ENCODE measurements at places on chromosomes 5 and 9.

- no peak for DNase-seq
Measured at GRCh38 chr9:27019589-27019988, 14.1 kb upstream of the LRRC19 start.

GRCh38 chr5:31027721-31028120 is 165.8 kb upstream of the CDH6 start:
- DNase-seq: no peak

- no peak for DNase-seq
Measured at GRCh38 chr5:1432296-1432695, 12.9 kb downstream of the SLC6A3 start.

DNA sequence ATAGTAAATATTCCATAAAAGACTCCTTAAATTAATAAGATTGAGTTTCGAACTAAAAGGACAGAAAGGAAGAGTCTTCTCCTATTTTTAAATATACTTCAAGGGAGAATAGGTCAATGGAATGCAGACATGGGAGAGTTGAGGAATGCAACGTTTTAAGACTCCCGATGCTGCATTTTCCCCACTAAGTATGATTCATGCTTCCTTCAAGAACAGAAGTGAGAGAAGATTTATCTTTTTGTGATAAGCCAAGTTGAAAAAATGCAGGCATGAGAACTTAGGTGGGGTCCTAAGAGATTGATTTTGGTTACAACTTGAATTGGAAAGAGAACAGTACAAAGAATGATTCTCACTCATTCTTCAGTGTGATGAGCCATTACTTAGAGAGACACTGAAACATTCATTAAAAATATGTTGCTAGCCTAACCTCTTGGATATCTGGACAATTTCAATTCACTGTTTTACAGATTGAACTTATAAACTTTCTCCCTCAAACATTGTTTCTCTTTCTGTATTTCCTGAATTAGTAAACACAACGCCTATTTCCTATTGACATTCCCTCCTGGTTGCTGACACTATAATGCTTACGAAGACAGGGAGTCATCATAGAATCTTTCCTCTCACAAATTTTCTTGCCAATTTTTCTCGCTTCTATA is 1666.1 kb upstream of the WWC1 start:
- DNase-seq: no peak

GRCh38 chr9:673966-674526 is 167.5 kb upstream of the DMRT1 start:
- no peak for DNase-seq

DNA sequence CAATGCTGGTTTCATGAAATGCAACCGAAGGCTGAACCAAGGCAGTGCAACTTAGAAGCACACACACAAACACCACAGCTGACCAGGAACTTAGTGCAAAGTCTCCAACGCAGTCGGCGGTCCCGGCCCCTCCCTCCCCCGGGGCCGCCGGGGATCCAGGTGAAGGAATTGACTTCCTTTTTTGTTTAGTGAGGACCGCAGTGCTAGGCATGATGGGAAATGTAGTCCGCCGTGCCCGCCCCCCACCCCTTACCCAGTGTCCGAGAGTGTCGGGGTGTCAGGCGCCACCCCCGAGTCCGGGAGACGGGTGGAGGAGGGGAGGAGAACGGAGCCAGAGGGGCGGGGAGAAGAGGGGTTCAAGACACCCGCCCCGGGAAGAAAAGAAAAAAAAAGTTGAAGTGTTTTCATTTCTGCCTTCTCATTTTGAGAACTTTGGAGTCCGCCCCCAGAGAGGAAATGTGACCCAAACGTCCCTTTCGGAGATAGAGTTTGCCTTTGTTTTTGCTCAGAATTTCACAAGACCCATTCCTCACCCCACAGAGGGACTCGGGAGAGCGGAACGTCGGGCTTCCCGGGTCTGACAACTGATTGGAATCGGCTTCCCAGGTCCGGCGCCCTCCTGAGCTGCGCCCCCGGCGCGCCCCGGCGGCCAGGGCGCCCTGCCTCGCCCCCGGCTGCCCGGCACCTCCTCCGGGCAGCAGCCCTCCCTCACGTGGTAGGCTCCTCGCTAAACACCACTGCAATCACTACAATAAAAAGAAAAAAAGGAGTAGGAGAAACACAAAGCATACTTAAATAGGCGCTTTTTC is 2.0 kb downstream of the IER5L start:
- no peak for DNase-seq

GRCh38 chr5:4662756-4663155 is 477.4 kb upstream of the ADAMTS16 start:
- no peak for DNase-seq

DNA sequence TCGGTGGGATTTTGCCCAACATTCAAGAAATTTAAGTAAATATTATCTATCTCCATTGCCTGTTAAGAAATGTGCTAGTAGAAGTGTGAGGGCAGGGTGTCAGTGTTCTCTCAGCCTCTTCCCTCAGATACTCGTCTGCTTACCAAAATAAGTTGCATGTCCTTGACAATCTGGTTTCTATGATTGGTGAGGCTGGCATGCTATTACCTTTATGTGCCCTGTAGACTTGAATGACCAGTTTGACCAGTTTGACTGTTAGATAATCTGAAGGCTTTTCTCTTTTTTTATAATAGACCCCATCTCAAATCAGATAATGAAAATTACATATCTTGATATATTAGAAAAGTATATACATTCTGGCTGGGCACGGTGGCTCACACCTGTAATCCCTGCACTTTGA is 348 bp downstream of the CATSPER3 start:
- DNase-seq: no peak

- no peak for DNase-seq
Measured at GRCh38 chr5:83889971-83890745, 169.5 kb upstream of the HAPLN1 start.

- DNase-seq: no peak
Measured at GRCh38 chr9:92781899-92782298, 17.3 kb upstream of the BICD2 start.

DNA sequence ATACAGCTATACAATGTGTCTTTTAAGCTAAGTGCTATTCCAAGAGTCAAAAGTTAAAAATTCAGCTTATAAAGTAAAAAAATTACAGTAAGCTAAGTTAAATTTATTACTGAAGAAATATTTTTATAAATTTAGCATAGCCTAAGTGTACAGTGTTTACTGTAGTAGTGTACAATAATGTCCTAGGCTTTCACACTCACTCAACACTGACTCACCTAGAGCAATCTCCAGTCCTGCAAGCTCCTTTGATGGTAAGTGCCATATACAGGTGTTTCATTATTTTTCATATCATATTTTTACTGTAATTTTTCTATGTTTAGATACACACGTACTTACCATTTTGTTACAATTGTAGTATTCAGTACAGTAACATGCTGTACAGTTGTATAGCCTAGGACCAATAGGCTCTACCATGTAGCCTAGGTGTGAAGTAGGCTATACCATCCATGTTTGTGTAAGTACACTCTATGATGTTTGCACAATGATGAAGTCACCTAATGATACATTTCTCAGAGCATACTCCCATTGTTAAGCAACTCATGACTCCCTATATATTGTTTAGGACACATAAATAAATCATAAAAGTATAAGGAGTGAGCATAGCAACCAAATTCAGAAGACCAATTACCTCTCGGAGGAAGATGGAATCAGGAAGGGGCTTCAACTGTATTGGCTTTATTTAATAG is 165.1 kb upstream of the SLC30A5 start:
- DNase-seq: no peak

GRCh38 chr5:175617447-175617846 is 40.4 kb upstream of the HRH2 start:
- no peak for DNase-seq

GRCh38 chr9:134378901-134379338 is 52.7 kb downstream of the RXRA start:
- no peak for DNase-seq

DNA sequence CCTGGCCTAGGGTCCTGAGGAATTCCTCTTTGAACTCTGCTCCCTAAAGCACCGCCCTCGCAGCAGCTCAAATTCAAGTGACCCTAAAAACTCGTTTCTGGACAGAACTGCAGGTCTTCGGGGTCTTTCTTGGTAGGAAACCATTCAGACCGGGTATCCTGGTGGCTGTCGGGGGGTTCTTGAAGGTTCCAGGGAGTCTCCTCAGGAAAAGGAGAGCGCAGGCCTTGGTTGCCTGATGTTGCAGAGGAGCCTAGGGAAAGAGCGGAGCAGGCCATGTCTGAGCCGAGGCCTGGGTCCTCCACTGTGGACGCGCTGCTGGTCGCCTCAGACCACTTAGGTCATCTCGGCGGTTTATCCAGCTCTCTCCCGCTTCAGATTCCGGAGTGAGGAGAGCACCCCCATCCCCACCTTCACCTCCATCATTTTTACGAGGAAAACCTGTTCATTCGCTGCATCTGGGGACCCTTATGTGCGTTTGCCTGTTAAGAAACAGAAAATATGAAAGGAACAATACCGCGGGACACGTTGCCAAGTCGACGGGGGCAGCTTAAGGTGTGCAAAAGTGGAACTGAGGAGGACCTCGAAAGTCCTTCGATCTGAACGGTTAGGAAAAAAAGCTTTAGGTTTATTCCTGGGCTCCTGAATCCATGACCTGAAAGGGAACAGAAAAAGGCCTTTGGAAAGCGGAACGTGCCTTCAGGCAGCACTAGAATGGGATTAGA is 299.4 kb downstream of the PARP8 start:
- no peak for DNase-seq

GRCh38 chr9:101220341-101220740 is 164.5 kb downstream of the BAAT start:
- no peak for DNase-seq

DNA sequence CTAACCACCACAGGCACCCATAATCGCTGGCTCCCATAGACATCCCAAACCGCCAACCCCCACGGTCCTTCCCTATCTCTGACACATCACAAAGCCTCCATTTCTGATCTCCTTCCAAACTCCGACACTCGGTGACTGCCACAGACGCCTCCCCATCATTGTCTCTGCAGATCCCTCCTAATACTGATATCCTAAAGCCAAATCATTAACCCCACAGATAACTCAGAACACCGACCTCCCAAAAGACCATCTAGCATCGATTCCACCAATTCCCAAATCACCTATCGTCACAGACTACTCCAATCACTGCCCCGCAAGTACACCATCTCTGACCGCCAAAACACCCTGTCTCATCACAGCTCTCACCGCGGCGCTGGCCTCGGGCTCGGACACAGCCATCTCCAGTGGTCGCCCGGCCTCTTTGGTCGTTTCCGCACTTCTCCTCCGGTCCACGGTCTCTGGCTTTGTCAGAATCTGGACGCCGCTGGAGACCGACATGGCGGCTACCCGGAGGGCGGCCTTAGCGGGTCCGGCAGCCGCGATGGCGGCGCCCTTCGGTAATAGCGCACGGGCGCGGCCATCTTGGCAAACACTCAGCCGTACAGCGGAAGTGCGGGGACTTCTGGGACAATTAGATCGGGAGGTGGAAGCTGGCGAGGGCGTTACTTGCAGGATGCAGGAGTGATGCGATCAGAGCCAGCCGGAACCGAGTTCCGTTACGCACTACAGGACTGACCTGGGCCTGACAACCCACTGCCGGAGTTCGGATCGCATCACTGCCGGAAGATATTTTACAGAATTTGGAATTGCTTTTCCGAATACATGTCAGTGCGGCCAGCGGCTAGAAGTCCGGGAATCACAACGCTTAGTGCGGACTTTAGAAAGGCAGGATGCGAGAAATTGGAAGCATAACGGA is at the start of gene ZFP37:
Gene ZFP37 (minus strand): TSS at position 534 of the 916 bp plus-strand sequence. CDS start 36 bp downstream, at position 498.
- peak; percentile 58 for DNase-seq

GRCh38 chr5:14063138-14063537 is 80.0 kb upstream of the TRIO start:
- no peak for DNase-seq

- no peak for DNase-seq
Measured at GRCh38 chr9:35606138-35606504, 1.1 kb downstream of the TESK1 start.

GRCh38 chr5:118863345-118863744 is 125.0 kb downstream of the DTWD2 start:
- DNase-seq: no peak

- no peak for DNase-seq
Measured at GRCh38 chr5:126516133-126516532, 78.9 kb downstream of the ALDH7A1 start.

DNA sequence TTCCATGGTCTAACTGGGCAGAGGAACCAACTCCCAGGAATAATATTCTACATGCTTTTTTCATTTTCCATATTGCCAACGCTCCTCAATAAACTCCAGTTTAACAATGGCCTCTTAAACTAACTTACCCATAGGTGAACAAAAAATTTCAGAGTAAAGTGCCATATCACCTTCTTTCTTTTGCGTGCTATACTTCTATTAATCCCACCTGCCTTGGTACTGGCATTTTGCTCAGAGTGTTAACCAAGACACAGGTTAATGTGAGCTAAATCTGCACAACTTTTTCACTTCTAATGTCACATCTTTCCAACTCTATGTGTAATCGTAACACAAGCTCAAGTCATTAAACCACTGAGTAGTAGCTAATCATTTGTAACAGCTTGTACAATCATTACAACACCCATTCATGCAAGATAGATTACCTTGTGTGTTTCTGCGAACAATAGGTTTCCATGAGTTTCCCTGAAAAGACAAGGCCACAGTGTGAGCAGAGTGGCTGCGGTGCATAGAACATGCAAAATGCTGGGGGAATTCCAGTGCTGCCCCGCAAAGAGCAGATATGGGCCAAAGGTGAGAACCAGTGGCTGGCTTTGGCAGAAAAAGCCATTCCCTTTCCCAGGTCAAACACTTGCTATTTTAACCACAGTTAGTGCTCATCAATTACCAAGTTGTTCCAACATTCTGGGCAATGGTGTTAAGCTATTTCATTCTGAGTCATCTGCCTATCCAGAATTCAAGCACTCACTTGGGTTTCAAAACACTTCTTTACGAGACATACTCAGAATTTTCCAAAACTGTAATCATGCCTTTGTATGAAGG is 42.8 kb downstream of the TIMD4 start:
- DNase-seq: no peak

DNA sequence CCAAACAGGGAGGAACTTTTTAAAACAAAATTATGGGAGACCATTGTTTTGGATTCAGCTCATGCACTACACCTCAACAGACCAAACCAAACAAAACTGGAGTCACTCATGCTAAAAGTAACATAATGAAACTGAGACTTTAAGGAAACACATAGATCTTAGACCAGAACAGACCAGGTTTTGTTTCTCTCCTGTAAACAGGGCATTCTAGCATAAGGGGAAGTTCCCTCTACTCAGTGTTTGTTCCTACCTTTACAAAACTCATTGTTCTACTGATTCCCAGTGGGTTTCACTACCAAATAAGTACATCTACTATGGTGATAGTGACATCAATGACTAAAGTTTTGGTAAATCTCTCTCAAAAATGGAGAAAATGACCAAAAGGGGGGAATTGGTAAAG is 1103.6 kb upstream of the EDIL3 start:
- DNase-seq: no peak
